Fibroblast of skin of right biceps (primary cell): ENCODE measurements at places on chromosomes 1 and 21.

DNA sequence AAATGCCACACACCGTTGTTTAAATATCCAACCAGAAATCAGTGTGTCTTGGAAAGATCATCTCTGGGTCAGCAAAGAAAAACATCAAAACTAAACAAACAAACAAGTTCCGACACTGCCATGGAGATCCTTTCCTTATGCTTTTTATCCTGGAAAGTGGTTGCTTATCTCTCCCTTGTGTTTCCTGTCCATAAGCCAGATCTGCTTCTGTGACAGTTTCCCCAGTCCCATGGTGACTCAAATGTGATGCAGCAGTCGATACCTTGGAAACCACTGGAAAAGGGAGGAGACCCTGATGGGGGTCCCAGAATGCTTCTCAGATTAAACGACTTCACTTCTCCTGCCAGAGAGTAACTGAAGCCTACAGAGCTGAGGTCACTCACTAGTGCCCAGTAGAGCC, 94.7 kb downstream of the DMRTA2 start:
- DNase-seq, result no peak

DNA sequence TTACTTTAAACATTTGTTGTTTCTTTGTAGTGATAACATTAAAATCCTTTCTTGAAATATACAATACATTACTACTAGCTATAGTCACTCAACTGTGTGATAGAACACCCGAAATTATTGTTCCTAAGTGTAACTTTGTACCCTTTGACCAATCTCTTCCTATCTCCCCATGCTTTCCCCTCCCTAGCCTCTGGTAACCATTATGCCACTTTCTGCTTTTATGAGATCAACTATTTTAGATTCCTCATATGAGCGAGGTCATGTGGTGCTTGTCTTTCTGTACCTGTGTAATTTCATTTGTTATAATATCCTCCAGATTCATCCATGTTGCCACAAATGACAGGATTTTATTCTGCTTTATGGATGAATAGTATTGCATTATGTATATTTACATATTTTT, 629.0 kb downstream of the USP25 start:
- no peak for DNase-seq

GRCh38 chr1:195597891-195598290, 1010.3 kb downstream of the KCNT2 start:
- DNase-seq, result no peak

- DNase-seq, result no peak
These were observed 17.1 kb upstream of the CNR2 start for GRCh38 chr1:23930270-23930669.

- DNase-seq, result peak; percentile 57
These were observed 10.1 kb downstream of the MEF2D start for GRCh38 chr1:156490401-156491032.

GRCh38 chr1:220772846-220773245, 13.9 kb upstream of the MTARC1 start:
- DNase-seq, result no peak

GRCh38 chr1:161083748-161084596, 5.4 kb downstream of the NECTIN4 start:
- no peak for DNase-seq

- no peak for DNase-seq
These were observed 80.4 kb downstream of the IFI44 start for GRCh38 chr1:78730054-78730453.

DNA sequence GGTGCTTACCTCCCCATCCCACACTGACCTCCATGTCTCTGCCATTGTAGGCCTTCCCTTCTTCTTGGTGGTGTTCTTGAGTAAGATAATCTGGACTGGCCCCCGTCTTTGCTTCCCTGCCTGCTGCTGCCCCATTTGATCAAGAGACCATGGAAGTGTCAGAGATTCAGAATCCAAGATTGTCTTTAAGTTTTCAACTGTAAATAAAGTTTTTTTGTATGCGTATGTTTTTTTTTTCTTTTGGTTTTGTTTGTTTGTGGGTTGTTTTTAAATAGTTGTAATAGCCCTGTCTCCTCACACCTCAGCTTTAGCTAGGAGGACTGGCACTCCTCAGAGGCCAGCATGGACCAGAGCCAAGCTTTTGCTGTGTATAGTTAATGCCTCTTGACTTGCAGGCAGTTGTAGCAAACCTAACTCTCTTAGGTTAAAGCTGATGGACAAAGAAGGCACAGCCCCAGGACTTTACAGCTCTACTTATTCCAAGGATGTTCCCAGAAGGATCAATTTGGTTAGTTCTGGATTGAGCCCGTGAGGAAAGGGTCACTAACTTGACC, 5.6 kb upstream of the YBX1 start:
- DNase-seq, result no peak

DNA sequence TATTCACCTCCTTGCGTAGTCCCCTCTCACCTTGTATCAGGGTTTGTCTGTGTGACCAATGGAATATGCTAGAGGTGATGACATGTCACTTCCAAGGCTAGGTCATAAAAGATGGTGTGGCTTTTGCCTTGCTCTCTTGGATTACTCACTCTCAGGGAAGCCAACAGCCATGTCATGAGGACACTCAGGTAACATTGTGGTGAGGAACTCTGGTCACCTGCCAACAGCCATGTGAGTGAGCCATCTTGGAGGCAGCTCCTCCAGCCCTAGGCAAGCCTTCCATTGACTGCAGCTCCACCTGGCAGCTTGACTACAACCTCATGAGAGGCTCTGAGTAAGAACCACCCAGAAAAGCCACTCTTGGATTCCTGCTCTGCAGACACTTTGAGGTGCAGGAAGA, 11.0 kb upstream of the HEYL start:
- DNase-seq, result no peak

DNA sequence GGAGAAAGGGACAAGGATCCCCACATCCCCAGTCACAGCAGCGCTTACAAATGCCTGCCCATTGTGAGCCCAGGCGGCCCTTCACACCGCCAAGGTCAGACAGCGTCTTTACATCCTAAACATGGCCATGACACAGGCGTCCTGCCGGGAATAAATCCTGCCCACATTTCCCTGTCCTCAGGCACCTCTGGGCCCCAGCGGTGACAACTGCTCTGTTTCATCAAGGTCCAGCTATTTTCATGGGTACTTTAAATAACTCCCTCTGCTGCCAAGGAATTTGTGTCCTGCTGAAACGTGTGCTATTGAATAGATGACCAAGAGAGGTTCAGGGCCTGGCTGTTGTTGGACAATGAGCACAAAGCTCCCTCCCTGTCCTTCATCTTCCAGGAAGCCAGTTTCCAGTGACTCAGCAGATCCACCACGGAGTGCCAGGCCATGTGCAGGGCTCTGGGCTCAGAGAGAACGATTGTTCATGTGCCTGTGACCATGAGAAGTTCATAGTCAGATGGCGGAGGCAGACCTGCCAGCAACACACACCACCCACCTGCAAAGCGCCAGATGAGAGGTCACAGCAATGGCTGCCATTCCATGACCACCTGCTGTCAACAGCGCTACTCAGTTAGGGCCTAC, 195.8 kb downstream of the MATN1 start:
- DNase-seq, result peak; percentile 23

- DNase-seq, result no peak
These were observed 26.0 kb downstream of the RABIF start for GRCh38 chr1:202862679-202863560.

DNA sequence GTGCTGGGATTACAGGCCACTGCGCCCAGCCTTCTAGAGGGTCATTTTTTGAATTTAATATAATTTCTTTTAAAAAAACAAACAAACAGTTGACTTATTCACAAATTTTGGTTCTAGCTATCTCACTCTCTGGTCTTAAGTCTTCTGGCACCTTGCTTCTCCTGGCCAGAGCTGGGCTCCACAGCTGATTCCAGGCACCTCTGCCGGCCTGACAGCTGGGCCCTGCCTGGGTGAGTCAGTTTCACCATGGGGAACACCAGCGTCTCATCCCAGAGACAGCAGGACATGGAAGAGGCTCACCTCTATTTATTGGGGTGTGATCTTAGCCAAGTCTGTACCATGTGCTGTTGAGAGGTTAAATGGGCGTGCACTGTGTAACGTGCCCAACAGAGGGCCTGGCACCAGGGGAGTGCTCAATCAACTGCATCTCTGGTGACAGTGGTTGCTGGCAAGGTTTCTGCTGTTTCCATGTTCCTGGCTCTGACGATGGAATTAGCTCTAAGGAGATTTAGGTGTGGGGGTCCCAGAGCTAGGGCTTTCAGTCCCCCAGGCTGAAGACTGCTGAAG, 956 bp downstream of the CPLANE2 start:
- DNase-seq, result no peak

- DNase-seq, result no peak
These were observed 703 bp upstream of the KRTAP12-1 start for GRCh38 chr21:44682580-44683151.

DNA sequence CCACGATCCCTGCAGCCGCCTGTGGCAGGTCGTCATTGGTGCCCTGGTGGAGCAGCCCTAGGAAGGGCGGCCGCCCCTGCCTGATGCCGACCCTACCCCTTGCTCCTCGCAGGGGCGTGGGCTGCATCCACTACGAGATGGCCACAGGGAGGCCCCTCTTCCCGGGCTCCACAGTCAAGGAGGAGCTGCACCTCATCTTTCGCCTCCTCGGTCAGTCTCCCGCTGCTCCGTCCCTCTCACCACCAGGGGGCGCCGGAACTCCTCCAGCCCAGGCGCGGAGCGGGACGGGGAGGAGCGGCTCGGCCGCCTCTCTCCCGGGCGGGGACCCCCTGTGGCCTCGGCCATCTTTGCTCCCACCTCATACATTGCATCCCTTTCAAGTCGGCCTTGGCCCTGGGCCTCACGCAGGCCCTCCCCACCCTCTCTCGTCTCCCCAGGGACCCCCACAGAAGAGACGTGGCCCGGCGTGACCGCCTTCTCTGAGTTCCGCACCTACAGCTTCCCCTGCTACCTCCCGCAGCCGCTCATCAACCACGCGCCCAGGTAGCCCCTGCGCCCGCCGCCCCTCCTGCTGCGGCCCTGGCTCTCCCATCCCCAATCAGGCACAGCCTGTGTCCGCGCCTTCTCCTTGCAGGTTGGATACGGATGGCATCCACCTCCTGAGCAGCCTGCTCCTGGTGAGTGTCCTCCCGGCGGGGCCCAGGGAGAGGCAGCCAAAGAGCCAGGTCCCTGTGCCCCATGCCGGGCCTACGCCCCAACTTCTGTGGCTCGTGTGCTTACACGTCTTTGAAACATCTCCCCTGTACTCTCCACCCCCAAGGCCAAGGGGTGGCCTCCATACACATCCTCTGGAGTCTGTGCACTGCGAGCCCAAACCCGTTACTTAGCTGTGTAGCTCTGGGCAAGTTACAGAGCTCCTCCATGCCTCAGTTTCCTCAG, 24.7 kb downstream of the CDK18 start:
- DNase-seq, result peak; percentile 69

DNA sequence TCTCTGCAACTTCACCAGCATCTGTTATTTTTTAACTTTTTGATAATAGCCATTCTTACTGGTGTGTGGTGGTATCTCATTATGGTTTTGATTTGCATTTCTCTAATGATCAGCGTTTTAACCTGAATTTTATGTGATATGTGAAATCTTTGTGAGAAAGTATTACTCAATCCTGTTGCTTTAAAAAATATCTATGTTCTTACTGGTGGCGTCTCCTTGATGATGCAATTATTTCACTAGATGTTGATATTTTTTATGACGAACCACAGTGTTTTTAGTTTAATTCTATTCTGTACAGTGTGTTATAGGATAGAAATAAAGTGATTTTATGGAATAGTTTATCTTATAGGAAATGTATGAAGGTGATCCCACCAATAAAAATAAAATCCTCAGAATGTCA, 54.7 kb upstream of the GPR88 start:
- DNase-seq, result no peak

GRCh38 chr1:48803474-48803873, 26.8 kb upstream of the BEND5 start:
- no peak for DNase-seq

DNA sequence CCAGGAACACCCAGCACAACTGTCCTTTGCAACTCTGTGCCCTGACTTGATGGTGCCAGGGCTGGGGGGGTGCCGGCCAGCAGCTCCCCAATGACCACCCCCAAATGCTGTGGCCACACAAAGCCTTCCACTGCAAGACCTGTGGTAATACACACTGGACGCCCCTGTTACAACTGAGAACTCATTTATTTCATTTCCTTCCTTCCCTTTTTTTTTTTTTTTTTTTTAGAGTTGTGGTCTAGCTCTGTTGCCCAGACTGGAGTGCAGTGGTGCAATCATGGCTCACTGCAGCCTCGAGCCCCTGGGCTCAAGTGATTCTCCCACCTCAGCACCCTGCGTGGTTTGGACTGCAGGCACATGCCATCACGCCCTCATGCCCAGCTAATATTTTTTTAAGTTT, 25.2 kb downstream of the TP73 start:
- DNase-seq, result no peak
